ENCODE measurements at places on chromosomes 13 and 19. TPM values are rescaled to one million over a fixed set of nuclear protein-coding genes. Genes with fewer than 3 reads are reported as not detected.

- DNase-seq, result no peak
These were observed 8.8 kb downstream of the PPP1R37 start for GRCh38 chr19:45101806-45102205.

- peak; percentile 78 for DNase-seq
These were observed 767 bp upstream of the GADD45B start for GRCh38 chr19:2475018-2475701.

DNA sequence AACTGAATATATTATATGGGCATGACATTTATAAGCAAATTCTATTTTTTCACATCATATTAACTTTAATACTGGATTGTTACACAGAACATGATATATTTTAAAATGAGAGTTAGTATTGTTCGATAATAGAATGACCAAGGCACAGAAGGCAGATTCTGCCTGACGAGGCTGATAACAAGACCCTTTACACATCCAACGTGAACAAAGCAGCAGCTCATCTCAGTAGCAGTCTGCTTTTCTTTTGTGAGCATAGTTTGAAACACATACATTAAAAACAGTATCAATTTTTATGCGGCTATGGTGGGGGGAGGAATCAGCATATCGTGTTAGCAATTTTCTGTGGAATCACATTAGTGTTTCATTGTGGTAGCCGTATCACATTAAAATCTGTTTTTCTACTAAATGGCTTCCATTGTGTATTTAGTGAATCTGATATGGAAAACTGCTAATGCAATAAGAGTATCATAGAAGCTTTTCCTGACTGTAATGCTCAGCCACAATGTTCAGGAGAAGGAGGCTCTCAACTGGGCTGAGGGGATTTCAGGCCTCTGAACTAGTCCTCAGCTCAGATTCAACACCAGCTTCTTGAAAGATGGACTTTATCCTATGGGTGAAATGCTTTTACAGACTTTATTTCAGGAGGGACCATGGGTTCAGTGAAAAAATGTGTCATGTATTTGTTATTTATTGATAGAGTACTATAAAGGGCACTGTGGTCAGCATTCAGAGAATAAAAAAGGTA, 4.0 kb downstream of the SMAD9 start:
- no peak for DNase-seq

- no peak for DNase-seq
These were observed 64.2 kb downstream of the SOX1 start for GRCh38 chr13:112131081-112131712.

GRCh38 chr19:35812220-35813042, at the start of gene PRODH2:
Gene PRODH2, minus strand, starts transcription at chr19:35812845. Its CDS starts 40 bp downstream, at chr19:35812805.
- DNase-seq, result no peak

DNA sequence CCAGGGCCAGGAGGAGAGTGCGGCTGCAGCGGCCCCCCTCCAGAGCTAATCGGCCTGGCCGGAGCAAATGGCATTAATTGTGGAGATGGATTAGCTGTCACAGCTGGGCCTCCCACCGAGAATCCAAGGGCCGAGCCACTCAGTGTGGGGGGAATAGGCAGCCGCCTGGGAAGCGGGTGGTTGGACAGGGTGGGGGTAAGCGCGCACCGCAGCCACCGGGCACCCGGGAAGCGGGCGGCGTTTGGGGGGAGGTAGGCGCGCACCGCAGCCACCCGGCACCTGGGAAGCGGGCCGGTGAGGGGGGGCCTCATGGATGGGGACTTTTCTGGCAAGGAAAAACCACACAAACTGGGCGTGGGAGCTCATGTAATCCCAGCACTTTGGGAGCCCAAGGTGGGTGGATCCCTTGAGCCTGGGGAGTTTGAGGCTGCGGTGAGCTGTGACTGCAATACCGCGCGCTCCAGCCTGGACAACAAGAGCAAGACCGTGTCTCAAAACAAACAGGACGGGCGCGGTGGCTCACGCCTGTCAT, 9.7 kb downstream of the R3HDM4 start:
- DNase-seq, result no peak

The ZFR2 gene
- not detected for polyA plus RNA-seq

DNA sequence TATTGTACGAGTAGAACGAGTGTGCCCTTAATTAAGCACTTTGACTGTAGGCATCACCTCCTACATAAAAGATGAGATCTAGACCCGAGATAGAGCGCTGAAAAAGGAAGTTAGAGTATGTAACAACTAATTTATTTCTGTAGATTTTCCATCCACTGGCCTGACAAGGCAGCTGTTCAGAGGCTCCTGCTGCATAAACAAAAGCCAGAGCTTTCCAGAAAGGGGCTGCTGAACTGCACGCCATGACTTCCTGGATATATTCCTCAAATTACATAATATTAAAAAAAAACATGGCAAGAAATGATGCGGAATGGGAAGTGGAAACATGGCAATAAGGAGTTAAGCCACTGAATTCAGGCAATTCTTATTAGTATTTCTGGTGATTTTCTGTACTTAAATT, 89.7 kb downstream of the AKAP11 start:
- no peak for DNase-seq

- DNase-seq, result peak; percentile 86
These were observed 21.5 kb upstream of the GARRE1 start for GRCh38 chr19:34232566-34233481.

- DNase-seq, result no peak
These were observed 39.3 kb upstream of the UBE2L5 start for GRCh38 chr13:30382836-30383525.

The COMP gene
- 9.8 TPM for polyA plus RNA-seq

GRCh38 chr19:40266119-40266518, 19.0 kb downstream of the AKT2 start:
- DNase-seq, result no peak

GRCh38 chr13:92972751-92973150, 253.9 kb upstream of the GPC6 start:
- DNase-seq, result no peak

GRCh38 chr19:36420961-36421748, 2.7 kb upstream of the ZFP82 start:
- peak; percentile 75 for DNase-seq

GRCh38 chr19:19652482-19653295, 9.2 kb upstream of the GMIP start:
- DNase-seq, result no peak

The RNU6-9 gene
- not detected for polyA plus RNA-seq

The RNF113B gene
- polyA plus RNA-seq, result not detected

DNA sequence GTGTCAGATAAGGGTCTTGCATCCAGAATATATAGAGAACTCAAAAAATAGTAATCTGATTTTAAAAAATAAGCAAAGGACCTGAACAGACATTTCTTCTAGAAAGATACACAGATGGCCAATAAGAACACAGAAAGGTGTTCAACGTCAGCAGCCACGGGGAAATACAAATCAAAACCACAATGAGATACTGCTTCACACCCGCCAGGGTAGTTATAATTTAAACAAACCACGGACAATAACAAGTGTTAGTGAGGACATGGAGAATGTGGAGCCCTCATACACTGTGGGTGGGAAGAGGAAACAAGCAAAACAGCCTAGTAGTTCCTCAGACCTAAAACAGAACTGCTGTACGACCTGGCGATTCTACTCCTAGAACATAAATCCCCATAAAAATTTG, 26.7 kb upstream of the NAPA start:
- no peak for DNase-seq

DNA sequence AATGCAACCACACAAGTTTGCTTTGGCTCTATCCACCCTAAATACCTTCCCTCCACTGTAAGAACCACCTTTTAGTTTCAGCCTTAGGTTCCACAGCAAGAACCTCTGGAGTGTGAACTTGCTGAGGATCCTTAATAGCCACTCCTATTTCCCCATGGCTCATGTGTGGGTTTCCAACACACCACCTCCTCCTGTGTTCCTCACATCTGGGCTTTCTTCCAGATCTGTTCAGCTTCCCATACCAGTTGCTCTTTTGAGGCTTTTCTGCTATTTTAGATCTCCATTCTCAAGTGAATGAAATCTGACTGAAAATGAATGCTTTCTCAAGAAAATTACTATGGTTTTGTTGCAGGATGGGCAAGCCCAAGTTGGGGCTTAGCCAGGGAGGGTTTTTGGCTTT, 104.8 kb upstream of the MIR17HG start:
- no peak for DNase-seq

The ZNF471 gene
- polyA plus RNA-seq, result 2.8 TPM

Measured in aorta (tissue), 5 donors.